ENCODE measurements at places on chromosomes 6 and 20. TPM values are rescaled to one million over a fixed set of nuclear protein-coding genes. Genes with fewer than 3 reads are reported as not detected.

Gene ATP6V1G2
- total RNA-seq = 0.66 TPM

Gene KCNK16
- not detected for total RNA-seq

Gene ZC2HC1B
- not detected for total RNA-seq

DNA sequence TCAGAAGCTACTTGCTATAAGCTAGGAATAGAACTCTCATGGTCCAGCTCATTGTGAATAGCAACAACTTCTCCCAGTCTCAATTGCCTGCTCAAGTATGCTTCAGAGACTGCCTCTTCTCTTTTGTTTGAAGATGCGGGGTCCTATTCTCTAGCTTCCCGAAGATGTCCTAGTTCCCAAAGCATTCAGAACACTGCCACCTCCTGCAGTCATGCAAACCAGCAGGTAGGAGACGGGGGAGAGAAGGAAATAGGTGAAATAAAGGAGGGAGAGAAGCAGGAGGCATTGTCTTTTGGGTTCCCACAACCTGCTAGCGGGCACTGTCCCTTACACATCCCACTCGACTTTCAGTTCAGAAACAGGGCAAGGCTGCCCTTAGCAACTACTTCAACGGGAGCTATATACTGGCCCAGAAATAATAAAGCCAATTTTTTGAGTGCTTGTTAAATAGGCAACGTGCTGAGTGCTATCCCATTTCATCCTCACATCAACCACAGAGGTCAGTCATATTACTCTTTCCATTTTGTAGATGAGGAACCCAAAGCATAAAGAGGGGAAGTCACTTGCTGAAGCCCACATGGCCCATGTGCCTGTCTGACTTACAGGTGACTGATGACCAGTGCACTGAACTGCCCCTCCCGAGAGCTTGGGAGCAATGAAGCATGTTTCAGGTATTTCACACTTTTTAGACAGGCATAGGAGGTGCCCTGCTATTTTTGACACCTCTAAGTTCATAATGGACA lies 61.9 kb upstream of the ATXN1 start:
- H3K27ac ChIP-seq = no peak overlapping the region
- no peaks in the 10 kb centered on the region for H3K27me3 ChIP-seq
- DNase-seq = no peak
- no peaks in the 10 kb centered on the region for H3K36me3 ChIP-seq
- no peak overlapping the region for H3K4me3 ChIP-seq
- H3K4me1 ChIP-seq = no peaks in the 10 kb centered on the region

- H3K27ac ChIP-seq = no peak overlapping the region
- H3K27me3 ChIP-seq = no peaks in the 10 kb centered on the region
- no peak overlapping the region for H3K4me3 ChIP-seq
- H3K36me3 ChIP-seq = no peaks in the 10 kb centered on the region
Observed at GRCh38 chr6:74899416-74899815, 306.4 kb downstream of the COL12A1 start.

All from psoas muscle (tissue), 8 donors.